ENCODE measurements at places on chromosomes 6 and 20. TPM values are rescaled to one million over a fixed set of nuclear protein-coding genes. Genes with fewer than 3 reads are reported as not detected.

UNC93A gene
- 8.1 TPM for total RNA-seq

NEURL2 gene
- total RNA-seq = 6.3 TPM

INSM1 gene
- 46.1 TPM for total RNA-seq

TFAP2D gene
- total RNA-seq = not detected

BACH2 gene
- 12.3 TPM for total RNA-seq

RAB44 gene
- total RNA-seq = not detected

RGL2 gene
- 175 TPM for total RNA-seq

PRSS35 gene
- 8.5 TPM for total RNA-seq

OPRL1 gene
- total RNA-seq = 1.5 TPM

SNRPB2 gene
- total RNA-seq = 67.2 TPM

HMGN4 gene
- total RNA-seq = 39.7 TPM

TREML2 gene
- not detected for total RNA-seq

PLCB4 gene
- 17.2 TPM for total RNA-seq

WFDC10A gene
- total RNA-seq = not detected

Data from progenitor cell of endocrine pancreas (in vitro differentiated cells).